ENCODE measurements at places on chromosomes 3 and 15.
A peak's percentile ranks its signal among the peaks of the same experiment; 100 is the strongest.

DNA sequence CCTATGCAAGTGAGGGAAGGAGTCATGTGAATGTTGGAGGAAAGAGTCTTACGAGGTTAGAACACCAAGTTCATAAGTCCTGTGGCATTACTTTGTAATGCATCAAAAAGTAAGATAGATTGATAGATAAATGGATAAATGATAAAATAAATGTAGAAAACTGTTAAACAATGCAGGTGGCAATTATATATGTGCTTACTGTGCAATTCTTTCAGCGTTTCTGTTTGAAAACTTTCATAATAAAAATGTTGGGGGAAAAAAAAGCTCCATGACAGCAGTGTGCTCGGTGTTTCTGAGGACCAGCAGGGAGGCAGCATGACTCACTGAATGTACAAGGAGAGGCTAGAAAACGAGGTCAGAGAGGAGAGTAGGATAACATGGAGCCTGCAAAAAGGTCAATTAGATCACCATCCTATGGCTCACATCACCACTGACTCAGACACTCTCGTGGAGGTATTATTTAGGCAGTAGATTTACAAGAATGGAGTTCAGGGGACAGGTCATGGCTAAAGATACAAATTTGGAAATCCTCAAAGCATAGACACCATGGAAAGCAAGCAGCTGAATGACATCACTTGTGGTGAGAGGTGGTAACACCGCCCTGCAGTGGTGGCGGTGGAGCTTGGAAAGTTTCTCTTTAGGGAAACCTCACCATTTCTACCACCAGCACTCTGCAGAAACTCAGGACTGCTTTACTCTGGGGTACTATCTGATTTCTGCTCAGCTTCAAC, 219.8 kb downstream of the CTNNB1 start:
- no peak for DNase-seq

- peak; percentile 8 for DNase-seq
Measured at GRCh38 chr15:75230551-75231371, 27.4 kb upstream of the GOLGA6C start.

DNA sequence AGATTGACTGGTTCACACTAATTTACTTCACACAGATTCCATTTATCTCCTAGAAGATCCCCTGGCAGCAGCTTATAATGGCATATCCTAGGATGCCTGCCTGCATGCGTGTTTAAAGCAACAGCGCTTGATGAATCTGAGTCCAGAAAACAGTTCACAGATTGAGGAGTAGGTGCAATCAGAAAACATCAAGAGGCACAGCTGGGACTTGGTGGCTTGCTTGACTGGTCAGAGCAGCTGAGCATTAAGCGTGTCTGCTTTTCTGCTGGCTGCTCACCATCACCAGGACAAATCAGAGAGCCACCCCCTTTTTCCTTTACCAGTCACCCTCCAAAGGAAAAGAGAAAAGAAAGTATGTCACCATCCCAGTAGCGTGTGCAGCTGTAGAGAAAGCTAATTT, 223.6 kb downstream of the WDR72 start:
- DNase-seq, result no peak

GRCh38 chr3:126835472-126836219, 131.6 kb downstream of the CHCHD6 start:
- DNase-seq, result no peak

GRCh38 chr3:111260878-111261277, 189.3 kb downstream of the NECTIN3 start:
- no peak for DNase-seq
